Retinal pigment epithelial cell (primary cell): ENCODE measurements at places on chromosomes 11 and 22.

DNA sequence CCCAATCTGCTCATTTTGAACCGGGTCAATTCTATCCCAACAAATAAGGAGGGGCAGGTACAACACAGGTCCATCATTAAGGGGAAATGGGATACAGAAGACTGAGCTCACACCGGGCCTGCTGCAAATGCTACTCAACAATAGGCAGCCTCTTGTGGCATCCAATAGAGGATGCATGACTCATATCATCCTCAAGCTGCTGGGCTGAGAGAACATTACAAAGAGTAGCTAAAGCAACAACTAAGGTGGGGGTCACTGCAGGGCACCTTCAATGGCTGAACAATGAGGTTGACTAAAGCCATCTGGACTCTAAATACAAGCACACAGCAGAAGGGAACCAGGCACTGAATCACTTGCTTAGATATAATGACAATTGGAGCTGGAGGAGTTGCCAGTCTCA lies 130.1 kb upstream of the SYN3 start:
- DNase-seq = no peak

DNA sequence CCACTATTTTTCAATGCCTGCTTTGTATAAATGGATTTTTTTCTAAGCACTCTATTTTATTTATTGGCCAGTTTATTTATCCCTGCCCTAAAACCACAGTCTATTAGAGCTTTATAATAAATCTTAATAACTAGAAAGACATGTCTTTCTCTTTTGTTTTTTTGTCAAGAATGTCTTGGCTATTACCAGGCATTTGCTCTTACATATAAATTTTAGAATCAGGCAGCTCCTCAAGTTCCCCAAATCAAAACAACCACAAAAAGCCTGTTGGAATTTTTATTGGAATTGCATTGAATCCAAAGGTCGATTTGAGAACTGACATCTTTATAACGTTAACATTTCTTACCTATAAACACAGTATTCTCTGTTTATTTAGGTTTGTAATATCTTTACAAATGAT lies 85.8 kb upstream of the SC5D start:
- no peak for DNase-seq

DNA sequence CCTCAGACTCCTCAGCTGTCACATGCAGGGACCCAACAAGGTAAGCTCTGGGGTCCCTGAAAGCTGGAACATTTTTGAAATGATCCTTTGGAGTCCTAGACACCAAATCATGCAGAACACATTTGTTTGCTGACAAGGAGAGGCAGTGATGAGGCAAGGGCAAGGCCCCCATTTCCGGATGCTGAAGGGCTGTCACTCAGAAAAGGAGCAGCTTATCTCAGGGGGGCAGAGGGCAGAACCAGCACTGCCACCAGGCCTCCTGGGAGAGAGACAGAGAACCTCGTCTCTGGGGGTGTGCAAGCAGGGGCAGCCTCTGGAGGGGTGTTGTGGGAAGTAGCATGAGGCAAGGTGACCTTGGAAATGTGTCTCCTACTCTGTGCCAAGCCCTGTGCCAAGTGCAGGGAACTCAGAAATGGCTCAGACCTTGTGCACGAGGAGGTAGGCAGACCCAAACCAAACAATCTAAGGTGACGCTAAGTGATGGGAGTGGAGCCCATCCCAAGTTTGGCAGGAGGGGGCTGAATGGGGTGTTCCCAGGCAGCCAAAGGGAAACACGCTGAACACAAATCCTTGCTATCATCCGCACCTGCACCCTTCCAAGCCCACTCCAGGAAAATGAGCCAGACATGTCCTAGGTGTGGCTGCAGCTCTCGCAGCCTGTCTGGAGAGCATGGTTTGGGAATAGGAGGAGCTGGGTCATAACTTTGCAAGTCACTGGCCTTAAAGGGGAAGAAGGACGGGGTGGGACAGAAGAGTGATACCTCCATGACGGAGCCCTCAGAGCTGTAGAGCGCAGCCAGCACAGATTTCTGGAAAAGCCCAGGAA lies 94.2 kb downstream of the PDE2A start:
- DNase-seq = no peak

- DNase-seq = no peak
These were observed 297.3 kb downstream of the INSC start for GRCh38 chr11:15412054-15412453.

DNA sequence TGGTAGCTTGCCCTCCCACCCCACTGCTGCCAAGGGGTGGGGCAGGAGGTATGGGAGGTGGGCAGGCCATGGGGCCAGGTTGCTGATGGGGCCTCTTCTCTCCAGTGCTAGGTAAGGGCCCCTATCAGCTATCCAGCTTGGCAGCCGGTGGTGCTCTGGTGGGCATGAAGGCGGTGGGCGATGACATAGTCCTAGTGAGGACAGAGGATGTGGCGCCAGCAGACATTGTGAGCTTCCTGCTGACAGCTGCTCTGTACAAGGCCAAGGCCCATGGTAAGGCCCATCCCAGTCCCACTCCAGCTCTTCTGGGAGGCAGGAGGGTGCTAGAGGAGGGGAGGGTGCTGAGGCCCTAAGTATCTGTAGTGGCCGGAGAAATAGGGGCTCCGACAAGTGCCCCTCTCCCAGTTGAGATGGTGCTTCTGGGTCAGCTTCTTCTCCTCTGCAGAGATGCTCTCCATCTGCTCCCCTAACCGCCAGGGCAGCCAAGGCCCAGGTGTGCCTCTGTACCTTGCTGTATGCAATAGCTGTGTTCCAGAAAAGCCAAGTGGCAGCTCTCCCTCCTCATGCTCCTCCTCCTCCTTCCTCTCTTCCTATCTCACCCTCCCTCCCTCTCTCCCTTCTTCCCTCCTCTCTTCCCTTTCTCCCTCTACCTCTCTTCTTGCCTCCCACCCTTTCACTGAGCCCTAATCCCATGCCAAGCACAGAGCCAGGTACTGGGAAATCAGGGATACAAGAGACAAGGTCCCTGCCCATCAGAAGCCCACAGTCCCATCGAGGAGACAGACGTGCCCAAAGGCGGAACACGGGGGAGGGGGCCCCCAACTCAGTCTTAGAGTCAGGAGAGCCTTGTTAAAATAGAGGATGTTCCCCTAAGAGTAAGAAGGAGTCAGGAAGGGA lies 55.3 kb downstream of the OTOG start:
- DNase-seq = no peak

GRCh38 chr22:37480387-37481346 lies 5.5 kb downstream of the MFNG start:
- no peak for DNase-seq

DNA sequence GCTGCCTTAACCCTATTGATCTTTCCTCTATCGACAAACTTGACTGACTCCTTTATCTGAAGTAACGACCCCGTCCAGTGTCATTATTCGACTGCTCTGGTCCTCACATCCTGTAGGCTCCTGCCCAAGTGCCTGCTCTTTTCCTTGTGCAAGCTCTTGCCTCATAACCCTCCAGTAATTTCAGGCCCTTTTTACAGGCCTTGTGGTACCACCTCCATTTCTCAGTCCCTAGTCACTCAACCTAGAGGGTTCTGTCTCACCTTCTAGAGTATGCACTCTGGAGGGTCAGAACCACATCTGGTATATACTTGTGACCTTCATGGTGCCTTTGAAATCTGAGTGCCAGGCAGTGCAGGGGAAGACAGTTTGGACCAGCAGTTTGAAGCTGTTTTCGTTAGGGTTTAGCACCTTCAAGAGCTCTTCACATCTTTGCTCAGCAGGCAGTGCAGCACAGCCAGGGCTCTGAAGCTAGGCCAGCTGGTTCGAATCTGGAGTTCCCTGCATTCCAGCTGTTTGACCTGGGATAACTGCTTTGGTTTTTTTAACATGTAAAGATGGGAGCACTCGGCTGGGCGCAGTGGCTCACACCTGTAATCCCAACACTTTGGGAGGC lies 11.2 kb downstream of the SNRPD3 start:
- DNase-seq = no peak

GRCh38 chr11:102110761-102111010 lies 439 bp downstream of the YAP1 start:
- DNase-seq = no peak

GRCh38 chr11:126720539-126721235 lies 279.9 kb downstream of the KIRREL3 start:
- no peak for DNase-seq

DNA sequence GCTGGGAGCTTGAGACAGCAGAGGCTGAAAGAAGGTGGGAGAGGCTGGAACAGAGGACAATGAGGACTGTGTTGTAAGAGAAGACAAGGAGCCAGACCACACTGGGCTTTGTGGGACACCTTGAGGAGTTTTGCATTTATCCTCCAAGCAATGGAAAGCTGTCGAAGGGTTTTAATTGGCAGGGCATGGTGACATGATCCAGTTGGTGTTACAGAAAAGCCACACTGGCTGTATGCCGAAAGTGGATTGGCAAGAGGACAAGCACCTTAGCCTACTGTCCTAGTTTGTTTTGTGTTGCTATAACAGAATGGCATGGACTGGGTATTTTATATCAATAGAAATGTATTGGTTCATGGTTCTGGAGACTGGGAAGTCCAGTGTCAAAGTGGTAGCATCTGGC lies 14.0 kb upstream of the APLNR start:
- DNase-seq = no peak

GRCh38 chr11:64876835-64877341 lies 1.5 kb downstream of the EHD1 start:
- DNase-seq = no peak

DNA sequence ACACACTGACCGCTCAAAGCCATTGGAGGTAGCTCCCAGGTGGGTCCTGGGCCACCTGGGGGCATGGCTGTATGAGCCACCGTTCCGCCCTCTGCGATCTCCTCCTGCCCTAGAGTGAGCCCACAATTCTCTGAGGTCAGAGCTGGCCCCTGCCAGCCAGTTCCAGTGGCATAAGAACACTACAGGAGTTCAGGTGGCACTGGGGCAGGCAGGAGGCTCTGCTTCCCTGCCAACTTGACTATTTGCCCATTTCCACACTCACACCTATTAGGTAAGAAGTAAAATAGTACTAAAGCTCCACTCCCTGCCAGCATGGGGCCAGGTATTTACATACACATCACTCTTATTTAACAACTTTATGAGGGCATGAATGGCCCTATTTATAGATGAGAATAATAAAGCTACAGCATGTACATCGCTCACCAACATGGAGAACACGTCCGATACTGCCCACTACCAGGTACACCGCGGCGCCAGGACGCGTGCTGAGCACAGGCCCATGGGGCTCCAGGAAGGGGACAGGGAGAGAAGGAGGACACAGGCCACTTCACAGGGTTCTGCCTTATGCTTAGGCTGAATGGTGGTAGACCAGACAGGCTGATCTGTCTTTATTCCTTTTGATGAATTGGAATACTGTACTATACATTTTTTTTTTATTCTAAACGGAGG lies 26.2 kb downstream of the PISD start:
- DNase-seq = no peak

GRCh38 chr11:103453915-103454709 lies 344.9 kb downstream of the DYNC2H1 start:
- DNase-seq = no peak

DNA sequence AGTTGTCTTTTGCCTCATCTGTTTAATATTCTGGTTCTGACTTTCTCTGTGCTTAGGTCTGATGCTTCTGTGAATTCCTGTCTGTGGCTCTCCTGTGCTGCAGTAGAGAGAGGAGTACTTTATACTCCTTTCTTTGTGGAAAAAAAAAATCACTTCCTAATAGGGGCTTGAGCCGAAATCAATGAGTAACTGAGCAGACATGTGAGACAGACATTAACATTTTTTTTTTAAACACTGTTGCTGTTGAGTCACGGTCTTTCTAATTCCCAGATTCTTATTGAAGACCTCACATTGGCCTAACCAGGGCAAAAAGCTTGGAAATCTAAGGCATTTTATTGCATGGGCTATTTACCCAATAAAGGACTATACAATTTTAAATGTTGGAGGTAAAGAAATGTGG lies 86.1 kb downstream of the GRM5 start:
- DNase-seq = peak; percentile 41

DNA sequence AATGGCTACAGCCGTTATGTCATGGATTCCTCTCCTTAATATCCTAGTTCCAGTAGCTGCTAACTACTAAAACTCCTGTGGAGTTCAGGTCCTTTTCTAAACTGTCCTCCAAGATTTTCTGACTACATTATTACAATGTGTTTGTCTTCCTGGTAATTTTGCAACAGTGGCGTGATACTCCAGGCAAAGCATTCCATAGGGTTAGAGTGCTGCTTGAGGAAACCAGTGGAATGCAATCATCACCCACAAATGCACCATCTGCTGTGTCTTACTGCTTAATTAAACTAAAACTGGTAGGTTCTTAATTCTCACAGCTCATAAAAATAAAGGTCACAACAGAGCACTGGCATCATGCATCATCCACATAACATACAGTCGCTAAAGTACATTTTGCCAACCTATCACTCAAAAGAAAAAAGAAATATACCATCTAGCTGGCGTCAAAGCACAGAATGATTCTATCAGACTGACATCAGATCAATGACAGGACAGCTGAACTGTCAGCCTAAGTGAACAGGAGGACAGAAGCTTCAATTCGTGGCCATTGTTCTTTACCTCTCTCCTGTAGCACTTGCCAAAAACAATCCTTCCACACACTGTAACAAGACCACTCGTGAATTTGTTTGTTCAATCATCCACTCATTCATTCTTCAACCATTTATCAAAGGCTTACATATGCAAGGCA lies 182.5 kb downstream of the CADM1 start:
- DNase-seq = no peak

DNA sequence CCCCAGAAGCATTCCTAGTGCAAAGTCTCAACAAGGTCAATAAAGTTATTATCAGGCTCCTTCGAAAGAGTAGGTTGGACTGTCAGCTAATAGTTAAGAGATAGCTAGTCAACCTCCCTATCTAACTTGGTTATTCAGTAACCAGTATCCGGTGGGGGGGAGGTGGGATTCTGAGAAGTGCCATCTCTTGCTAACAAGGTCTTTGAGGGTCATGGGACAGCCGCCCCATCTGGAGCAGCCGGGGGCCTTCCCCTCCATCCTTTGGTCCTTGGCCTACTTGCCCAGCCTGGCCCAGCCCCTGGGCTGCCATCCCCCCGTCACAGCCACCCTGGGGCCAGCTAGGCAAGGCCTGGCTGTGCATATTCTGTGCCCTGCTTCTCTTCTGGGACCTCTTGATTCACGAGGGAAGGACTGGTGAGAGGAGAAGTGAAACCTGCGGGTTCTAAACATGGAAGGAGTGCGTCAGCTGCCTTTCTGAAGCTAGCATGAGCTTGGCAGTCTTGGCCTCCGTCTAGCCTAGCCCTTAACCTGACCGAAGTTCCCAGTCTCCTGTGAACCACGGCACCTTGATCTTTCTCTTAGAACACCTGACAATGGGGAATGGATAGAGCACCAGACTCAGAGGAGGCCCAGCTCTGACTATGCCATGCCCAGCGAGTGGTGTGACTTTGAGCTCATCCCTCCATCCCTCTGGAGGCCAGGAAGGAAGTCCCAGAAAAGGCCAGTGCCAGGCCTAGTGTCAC lies 9.3 kb downstream of the SLC37A2 start:
- no peak for DNase-seq

GRCh38 chr11:126899961-126900748 lies 100.4 kb downstream of the KIRREL3 start:
- DNase-seq = no peak

DNA sequence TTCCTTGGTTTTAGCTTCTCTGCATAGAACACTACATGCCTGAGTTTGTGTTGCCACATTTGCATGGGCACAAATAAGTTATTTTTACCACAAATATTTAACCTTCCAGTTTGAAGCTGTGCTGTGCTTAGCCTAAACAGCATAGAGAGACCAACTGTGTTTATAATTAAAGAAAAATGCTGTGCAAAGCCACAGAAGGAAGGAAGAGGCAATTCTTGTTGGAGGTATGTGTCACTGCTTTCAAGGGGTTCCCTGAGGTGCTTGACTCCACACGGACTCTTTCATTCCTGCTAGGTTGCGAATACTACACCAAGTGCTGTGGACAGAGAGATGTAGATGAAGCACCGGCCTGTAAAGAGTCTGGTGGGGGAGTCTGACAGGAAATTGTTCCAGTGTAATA lies 47.6 kb upstream of the OLFML1 start:
- no peak for DNase-seq
